ENCODE measurements at places on chromosomes 12 and 14.

DNA sequence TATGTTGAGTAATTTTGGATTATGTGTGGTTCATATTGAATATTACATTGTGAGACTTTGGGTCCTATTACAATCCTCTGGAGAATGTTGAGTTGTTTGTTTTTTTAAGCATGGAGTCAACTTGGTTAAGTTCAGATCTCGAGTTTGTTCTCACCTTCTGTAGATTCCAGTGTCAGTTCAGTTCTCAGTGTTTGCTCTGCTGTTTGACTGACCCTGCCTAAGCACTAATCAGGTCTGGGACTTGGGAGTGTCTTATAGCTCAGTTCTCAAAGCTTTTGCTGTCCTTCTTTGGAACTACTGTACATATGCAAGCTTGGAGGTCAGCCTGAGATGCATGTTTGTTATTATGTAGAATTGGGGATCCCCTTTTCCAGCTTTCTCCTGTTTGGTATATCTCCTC lies 63.1 kb downstream of the DIP2B start:
- no peak for DNase-seq

DNA sequence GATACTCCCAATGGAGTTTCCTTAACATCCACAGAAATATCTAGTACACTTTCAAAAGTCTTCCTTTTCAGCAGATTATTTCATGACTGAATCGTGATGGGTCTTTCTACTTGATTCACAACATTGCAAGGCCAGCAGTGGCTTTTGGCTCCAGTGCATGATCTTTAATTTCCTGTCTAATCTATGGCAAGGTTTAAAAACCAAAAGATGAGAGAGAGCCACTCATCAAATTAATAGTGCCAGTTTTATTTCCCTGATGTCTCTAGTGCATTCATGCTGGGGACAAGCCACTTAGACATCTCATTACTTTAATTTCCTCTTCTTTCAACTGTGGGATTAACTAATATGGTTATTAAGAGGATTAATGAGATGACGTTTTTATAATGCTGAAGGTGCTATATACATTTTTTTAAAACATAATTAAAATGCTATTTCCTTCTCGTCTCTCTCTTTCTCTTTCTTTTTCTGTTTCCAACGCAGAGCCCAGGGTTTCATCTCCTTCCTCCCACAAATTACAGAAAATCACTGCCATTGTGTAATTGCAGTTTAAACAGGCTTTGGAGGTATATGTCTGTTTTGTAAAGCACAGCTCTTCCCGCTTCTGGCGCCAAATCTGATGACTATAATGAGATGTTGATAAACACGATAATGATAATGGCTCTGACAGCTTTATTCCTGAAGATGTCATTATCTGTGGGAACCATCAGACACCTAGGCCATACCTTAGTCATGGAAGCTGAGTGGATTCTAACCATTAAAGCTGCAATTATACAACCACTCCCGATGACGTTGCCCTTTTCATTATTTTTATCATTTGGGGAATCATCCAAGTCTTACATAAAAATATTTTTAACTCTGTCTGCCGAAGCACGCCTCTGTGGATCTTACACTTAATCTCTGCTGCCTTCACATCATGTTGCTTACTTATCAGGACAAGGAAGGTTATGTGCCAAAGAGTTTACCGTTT lies 103.1 kb upstream of the PPM1H start:
- DNase-seq: no peak

GRCh38 chr14:83697099-83697498 lies 1832.8 kb upstream of the FLRT2 start:
- no peak for DNase-seq

DNA sequence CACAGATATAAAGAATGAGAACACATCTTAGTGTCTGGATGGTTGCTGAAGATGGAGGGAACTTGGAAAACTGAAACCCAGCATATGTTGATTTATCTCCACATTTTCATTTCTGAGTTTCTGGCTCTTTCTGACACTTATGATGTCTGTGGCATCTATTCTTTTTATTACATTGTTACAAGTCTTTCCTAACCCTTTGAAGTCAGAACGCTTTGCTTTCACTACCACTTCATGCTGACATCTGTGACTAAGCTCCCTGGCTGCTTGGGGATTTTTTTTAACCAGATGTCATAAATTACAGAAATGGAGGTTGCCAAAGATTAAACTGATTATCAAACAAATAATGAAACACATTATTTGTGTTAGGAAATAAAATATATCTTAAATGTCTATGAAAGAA lies 188.7 kb downstream of the KITLG start:
- peak; percentile 92 for DNase-seq

- no peak for DNase-seq
Observed at GRCh38 chr14:96497087-96497486, 5.1 kb upstream of the PAPOLA start.

GRCh38 chr12:66694666-66695613 lies 16.1 kb upstream of the GRIP1 start:
- DNase-seq: no peak

DNA sequence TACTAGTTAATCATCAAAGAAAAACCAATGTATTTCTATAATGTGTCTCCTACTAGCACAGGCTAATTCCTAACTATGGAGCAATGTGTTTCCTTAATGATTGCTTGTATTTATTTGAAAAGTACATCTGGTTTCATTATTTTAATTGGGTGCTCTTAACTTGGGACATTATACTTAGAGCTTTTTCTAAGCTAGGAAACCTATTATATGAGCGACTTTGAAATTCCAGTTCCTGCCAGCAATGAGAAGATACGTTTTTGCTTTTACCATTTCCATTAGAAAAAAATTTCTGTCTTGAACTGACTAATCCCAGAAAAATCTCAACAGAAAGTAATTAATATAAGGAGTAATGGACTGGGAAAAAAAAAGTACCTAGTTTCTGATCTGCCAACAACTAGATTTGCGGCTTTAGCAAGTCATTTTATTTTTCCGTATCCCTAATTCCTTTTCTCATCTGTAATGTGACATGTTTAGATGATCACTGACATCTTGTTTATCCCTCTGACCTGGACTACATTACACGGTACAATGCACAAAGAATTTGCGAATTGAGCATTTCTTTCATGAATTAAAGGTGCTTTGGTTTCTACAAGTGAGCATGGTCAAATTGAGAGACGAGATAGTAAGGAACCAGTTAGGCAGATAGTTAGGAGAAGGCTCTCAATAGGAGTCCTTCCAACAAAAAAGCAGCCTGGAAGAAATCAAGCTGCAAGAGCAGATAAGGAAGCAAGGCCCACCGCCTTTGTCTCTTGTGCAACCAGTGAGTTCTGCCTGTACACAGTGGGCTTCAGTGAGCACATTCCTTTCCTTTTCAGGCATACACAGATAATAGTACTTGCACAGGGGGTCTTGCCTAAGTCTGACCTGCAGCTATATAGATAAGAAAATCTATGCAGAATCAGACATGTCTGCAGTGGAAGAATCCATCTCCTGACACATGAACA lies 1765.0 kb upstream of the FLRT2 start:
- DNase-seq: no peak

GRCh38 chr12:71269281-71269598 lies 111.4 kb upstream of the TSPAN8 start:
- no peak for DNase-seq

- DNase-seq: no peak
Observed at GRCh38 chr14:105926373-105927095, 400.2 kb downstream of the TMEM121 start.

GRCh38 chr14:80491131-80491530 lies 279.8 kb upstream of the DIO2 start:
- peak; percentile 59 for DNase-seq

GRCh38 chr12:1917172-1918070 lies 1.0 kb downstream of the CACNA2D4 start:
- DNase-seq: no peak

DNA sequence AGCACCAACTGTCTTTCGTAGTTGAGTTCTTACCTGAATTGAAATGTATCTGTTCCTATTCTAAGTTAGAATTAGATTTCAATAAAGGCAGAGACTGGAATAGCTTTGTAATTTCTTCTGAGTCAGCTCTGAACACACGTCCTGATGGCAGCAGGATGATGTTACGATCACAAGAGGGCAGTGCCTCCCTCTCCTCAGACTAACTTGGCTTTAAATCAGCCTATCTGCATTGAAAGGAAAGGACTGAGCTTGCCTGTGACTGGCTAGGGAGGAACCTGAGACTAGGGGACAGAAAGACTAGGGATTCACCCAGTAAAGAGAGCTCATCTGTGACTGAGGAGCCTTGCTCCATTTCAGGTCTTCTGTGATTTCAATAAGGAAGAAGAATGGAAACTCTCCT lies 323.7 kb upstream of the OR4E1 start:
- DNase-seq: no peak

GRCh38 chr14:26934151-26934550 lies 336.3 kb upstream of the NOVA1 start:
- DNase-seq: no peak

DNA sequence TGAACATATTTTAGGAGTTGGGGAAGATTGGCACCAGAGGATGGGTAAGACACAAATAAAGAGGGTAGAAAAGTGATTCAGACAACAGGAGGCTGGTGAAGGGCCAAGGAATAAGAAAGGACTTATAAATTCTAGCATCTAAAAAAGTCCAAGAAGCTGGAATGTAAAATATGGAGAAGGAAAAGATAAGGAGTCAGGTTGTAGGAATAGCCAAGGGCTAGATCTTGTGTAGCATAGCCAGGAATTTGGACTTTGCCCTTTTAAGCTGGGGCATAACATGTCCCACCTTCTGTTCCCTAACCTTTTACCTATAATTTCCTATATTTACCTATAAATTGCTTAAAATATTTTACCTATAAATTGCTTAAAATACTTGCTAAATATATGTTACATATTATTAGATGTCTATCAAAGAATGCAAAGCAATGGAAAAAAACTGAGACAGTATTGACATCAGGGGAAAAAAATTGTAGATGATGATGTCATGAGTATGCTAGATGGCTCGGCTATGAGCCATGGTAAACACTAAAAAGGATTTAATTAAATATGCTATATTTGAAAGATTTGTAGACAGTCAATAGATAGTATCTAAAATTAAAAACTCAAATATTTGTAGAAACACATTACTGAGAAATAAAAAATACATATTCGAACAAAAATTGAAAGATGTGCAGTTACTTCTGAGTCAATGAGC lies 99.7 kb upstream of the PLEKHG7 start:
- DNase-seq: no peak

DNA sequence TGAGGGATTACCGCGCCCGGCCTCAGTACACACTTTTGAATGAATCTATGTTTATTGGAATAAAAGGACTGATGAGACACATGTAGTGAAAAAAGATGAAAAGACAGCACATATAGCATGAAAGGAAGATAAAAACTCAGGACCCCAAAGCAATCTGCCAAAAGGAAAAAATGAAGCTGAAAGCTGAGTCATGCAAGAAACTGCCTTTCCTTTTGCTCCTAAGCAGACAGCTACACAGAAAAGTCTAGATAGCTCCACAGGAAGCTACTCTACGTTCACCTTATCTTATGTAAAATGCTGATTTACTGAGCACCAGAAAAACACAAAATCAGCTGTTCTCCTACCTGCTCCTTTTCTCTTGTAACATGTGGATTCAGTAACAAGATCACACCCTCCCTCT lies 128.4 kb downstream of the NTF3 start:
- no peak for DNase-seq

DNA sequence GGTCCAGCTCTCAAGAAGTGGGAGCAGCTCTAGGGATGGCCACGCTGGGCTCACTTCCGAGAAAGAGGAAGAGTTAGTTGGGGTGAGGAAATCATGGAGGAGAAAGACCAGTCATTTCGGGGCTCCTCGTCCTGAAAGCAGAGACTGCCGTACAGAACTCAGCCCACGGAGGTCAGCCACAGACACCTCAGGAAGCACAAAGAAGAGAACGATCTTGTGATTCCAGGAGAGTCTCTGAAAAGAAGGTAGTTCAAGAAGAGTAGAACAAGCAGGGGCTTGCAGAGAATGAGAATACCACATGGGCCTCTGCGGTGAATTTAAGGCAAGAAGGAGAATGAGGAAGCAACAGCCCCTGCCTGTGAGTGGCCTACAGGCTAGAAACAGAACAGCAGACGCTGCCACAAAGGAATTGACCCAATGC lies 311.9 kb downstream of the CACNA1C start:
- no peak for DNase-seq

DNA sequence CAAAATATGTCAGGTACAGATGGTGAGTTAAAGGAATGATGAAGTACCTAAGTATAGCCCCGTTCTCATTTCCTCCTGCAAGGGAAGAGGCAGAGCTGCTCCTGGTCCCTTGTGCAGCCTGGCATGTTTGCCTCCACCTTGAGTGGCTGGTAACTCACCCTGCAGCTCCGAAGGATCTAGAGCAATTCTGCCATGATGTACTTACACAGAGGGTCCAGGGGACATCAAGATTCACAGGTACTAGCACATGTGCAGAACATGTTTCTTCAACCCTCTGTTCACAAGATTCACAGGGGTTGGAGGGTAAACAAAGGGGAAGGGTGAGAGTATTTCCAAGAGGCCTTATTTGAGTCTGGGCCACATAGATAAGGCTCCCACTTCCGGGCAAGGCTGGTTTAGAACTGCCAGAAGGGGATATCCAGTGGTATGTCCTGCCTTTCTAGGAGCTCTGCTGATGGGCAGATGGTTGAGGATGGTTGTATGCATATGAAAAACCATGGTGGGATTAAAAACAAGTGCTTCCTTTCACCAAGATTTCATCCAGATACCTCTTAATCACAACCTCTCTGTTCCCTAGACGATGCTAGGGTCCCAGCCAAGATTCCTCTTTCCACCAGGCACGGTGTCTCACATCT lies 7.7 kb downstream of the DCTN2 start:
- DNase-seq: no peak

GRCh38 chr12:46950094-46950493 lies 124.3 kb upstream of the SLC38A4 start:
- DNase-seq: no peak
